ENCODE measurements at places on chromosomes 16 and 17.
A peak's percentile ranks its signal among the peaks of the same experiment; 100 is the strongest.

DNA sequence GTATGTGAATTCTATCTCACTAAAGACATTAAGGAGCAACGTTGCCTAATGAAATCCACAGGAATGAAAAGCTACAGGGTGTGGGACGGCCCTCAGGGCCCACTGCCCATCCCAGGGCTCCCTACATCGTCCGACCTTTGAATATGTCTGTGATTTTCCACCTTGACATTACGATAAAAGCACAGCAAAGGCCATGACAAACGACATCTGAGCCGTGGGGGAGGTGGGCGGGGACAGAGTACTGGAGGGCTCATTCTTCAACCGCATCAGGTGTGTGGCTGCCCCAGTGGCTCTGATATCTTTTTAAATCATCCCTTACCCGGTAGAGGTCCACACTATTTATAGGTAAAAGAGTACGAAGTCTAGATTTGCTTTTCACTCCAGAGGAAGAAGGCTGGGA, 35.1 kb downstream of the LMF1 start:
- no peak for DNase-seq

DNA sequence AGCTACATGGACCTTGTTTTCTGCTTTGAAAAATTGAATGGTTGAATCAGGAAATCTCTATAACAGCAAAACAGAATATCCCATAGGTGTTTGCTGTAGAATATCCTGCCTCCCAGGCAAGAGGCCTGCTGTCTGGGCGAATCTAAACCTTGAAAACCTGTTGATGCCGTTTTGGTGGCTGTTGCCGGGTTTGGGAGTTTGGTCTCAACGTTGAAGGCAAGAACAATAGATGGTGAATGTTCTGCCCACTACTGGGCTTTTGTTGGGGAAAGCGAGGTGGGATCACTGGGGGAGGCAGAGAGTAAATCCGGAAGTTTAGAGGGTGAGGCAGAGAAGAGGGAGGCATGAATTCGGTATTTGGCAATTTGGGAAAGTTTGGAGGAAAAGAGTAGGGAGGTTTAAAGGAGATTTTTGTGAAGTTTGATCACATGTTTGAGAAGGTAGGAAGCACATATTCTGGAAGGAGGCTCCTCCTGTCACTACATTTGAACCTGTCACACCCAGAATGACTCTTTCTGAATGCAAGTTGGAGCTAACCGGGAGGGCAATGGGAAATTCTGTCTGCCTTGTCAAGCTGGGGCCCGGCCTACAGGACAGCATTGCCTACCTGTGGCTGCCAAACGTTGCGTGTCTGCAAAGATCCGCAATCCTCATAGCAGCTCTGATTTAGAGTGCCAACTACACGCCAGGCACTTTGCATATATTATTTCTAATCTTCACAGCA, 46.5 kb downstream of the GPRC5B start:
- no peak for DNase-seq

GRCh38 chr16:4664538-4665418, 28.6 kb upstream of the NUDT16L1 start:
- DNase-seq = peak; percentile 72

DNA sequence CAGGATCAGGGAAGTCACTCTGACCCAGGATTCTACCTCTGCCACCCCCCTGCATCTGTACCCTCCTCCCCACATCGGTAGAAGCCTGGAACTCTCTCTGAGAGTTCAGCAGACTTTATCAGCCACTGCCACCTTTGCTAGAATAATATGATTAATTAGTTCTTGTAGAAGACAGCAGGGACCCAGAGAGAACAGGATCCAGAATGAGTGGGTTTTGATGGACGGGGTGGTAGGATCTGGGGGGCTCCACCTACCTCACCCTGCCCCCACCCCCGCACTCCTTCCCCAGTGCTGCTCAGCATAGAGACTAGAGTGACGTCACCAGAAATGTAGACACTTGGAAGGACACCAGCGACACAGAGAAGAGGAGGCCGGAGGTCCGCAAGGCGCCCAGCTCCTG, 33.5 kb downstream of the ABCC6 start:
- DNase-seq = no peak

GRCh38 chr17:34542700-34543336, 36.6 kb upstream of the TMEM132E start:
- peak; percentile 68 for DNase-seq

DNA sequence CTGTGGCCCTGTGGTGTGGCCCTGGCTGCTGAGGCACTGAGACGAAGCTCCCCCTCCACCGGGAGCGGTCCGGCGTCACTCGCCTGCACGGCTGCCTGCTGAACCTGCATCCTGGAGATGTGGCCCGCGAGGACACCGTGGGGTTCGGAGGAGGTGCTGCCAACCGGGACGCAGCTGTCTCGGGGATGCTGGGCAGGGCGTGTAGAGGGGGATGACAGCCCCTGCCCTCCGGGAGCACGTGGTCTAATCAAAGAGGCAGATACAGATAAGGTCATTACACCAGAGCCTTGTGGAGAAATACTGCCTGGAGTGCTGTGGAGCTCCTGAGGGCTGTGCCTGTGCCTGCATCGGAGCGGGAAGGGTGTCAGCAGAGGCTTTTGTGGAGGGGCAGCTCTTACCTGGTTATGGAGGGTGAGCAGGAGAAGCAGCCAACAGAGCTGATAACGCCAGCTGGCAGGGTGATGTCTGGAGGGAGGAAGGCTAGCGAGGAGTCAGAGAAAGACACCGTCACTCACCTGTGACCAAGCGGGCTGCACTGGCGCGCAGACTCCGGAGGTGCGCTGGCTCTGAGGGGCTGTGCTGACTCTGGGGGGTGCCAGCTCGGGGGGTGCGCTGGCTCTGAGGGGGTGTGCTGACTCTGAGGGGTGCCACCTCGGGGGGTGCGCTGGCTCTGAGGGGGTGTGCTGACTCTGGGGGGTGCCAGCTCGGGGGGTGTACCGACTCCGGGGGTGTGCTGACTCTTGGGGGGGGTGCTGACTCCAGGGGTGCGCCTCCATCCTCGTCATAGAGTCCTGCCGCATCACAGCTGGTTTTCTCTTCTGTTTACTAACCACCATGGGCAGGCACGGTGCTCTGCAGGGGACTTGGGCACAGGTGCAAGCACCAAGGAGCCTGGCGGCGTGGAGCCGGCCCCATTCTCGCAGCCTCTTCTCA, 104.7 kb upstream of the CHMP6 start:
- DNase-seq = no peak

- DNase-seq = no peak
Observed at GRCh38 chr16:71249399-71249798, 18.9 kb upstream of the HYDIN start.

DNA sequence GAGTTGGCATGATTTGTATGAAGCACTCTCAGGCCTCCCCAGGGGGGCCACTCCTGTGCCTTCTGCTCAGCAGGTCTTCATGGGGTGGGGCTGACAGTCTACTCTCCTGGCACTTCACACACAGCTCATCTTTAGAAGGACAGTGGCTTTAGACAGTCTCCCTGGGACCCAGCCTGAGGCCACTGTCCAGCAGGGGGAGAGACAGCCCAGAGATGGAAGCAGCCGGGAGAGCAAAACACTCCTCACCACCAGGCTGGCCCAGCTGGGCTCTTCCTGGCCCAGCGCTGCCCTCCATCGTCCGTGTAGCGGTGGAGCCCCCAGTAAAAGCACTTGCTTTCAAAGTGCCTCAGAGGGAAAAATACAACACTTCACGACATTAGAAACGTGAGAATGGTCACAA, 62.0 kb upstream of the CRHR1 start:
- DNase-seq = no peak

DNA sequence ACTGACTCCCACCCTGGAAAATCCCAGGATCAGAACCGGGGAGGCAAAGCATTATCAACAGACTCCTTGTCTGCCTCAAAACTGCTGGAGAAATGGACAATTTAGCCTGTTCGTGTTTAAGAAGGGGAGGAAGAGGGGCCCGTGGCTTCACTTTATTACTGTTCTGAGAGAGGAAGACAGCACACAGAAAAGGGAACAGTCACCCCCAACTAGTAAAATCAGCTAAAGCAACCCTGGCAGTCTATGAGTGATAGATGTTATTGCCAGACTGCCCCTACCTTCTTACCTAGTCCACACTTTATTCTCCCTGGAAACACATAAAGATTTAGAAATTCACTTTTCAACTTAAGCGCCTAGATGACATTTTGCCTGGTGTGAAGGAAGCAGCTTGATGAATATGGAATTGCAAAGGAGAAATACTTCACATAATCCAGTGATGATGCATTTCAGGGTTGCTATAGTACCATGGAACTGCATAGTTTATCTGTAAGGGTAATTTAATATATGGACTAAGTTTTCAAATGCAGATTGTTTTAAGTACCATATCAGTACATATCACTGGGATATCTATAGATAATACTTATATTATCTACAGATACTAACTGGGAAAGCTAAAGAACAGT, 36.9 kb upstream of the TRAP1 start:
- DNase-seq = no peak

DNA sequence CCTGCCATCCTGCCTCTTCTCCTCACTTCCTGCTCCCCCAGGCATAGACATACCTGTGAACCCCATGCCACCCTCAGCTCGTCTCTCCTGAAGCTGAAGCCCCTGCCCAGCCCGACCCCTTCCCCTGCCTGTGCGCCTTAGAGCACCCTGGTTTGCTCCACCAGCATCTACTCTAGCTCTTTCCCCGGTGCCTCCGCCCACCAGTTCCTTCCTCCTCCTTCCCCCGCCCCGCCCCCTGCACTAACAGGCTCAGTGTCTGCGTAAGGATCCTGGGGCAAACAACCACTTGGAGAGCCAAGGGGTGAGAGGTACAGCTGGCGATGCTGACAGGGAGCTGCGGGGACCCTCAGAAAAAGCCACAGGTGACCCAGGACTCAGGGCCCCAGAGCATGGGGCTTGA, 1.9 kb downstream of the GPR142 start:
- DNase-seq = peak; percentile 62

DNA sequence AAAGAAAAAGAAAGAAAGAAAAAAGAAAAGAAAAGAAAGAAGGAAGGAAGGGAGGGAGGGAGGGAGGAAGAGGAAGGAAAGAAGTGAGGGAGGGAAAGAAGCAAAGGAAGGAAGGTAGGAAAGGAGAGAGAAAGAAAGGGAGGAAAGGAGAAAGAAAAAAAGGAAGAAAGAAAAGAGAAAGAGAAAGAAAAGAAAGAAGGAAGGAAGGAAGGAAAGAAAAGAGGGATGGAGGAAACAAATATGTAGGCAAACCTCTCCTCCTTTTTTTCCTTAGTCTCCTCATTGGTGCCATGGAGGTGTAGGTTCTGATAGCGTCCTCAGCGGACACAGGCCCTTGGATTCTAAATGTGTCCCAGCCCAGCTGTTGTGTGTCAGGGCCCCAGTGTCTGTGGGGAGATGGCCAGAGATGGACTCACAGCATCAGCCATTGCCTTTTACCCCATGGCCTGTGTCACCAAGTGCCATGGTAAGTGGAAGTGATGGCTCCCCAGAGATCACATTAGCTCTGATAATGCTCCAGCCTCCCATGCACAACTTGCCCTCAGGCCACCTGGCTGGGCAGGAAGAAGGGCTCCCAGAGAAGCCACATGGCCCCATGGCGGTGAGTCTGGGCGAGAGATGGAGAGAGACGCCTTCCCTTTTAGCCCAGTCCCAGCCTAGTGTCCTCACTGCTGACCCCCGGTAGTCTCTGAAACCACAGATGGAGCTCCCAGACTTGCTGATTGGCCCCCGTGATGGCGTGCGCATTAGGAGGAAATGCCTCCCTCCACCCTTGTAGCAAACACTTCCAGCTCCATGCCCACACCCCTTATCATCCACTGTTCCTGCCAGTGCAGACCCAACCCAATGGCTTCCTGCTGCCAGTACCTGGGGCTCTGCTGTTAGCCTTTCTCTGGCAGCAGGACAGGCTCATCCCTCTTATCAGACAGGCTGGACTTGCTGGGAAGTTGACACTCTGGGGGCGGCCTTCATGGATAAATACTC, 3.7 kb upstream of the SLC6A2 start:
- no peak for DNase-seq

GRCh38 chr17:59815965-59816364, 76.8 kb downstream of the TUBD1 start:
- no peak for DNase-seq

DNA sequence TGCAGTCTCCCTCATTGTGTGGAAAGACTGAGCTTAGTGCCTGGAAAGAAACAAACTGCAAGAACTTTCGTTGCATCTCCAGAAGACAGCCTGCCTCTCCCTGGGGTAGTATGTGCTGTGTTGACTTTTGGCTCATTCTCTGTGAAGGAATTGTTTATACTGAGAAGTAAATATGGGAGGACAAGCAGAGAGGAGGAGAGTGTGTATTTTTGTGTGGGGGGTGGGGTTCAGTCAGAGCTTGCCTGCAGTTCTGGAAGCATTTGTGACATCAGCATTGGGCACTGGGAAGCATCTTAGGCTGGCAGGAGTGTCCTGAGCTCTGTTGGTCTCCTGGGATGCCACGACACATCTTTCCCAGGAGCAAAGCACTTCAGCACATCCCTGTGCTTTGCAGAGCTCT, 147.9 kb downstream of the HS3ST3B1 start:
- no peak for DNase-seq

GRCh38 chr17:54237911-54238515, 415.3 kb downstream of the KIF2B start:
- DNase-seq = no peak

- DNase-seq = no peak
Observed at GRCh38 chr17:44361292-44362260, 2.1 kb downstream of the FAM171A2 start.

DNA sequence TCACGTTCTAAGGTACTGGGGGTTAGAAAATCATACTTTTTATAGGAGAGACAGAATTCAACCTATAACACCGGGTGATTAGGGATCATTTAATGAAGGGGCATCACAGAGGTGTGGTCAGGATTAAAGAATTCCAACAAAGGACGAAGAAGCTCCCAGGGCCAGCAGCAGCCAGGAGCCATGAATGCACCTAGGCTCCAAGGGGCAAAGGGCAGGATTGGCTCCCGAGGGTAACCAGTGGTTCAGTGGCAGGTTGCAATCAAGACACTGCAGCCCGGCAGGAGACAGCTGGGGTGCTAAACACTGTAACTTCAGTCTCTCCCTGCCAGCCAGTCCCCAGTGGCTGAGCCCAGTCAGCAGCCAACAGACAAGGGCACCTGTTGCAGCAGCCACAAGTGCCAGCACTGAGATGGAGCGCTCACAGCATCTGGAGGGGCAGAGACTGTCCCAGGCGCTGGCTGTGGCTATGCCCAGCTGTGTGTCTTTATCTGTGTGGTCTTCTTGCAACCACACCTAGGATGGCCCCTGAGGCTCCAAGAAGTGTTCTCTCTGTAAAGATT, 23.9 kb downstream of the DHRS7C start:
- no peak for DNase-seq

GRCh38 chr16:24234737-24235136, 21.4 kb upstream of the CACNG3 start:
- no peak for DNase-seq

DNA sequence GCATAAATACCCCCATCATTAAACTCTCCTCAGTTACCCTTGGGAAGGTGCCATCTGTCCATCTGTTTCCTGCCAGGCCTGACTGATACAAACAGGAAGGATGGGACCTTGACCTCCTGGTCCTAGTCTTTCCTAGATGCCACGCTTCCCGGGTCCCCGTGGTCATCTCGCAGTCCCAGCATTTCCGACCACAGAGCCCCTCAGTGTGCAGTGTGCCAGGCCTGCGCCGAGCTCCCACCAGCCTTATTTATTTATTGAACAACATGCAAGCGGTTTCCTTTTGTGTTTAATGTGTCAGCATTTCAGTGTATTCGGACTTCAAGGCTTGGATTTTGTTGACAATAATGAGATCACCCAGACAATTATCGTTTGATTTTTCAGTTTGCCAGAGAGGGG, 45.6 kb upstream of the NKD1 start:
- no peak for DNase-seq

- DNase-seq = no peak
Observed at GRCh38 chr16:9206156-9206555, 114.7 kb downstream of the HAPSTR1 start.

Data from CD4-positive, alpha-beta T cell treated with Interleukin-10 for 1 hour (primary cell).